Small intestine (tissue), 16 donors: ENCODE measurements at places on chromosomes 3 and 15.

GRCh38 chr3:43759297-43759782, 68.6 kb downstream of the ABHD5 start:
- peak overlapping the region; percentile 87 for H3K27ac ChIP-seq
- no peak overlapping the region for H3K4me3 ChIP-seq
- H3K4me1 ChIP-seq: no peaks in the 10 kb centered on the region
- H3K36me3 ChIP-seq: no peaks in the 10 kb centered on the region
- DNase-seq: no peak
- no peaks in the 10 kb centered on the region for H3K27me3 ChIP-seq

DNA sequence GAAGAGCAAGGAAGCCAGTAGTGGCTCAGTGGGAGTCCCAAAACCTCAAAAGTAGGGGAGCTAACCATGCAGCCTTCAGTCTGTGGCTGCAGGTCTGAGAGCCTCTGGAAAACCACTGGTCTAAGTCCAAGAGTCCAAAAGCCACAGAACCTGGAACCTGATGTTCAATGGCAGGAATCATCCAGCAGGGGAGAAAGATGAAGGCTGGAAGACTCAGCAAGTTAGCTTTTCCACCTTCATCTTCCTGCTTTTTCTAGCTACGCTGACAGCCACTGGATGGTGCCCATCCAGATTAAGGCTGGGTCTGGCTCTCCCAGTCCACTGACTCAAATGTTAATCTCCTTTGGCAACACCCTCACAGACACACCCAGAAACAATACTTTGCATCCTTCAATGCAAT, 626.3 kb downstream of the NAALADL2 start:
- H3K4me1 ChIP-seq: no peaks in the 10 kb centered on the region
- no peak overlapping the region for H3K4me3 ChIP-seq
- no peak for DNase-seq
- no peaks in the 10 kb centered on the region for H3K27me3 ChIP-seq
- H3K36me3 ChIP-seq: no peaks in the 10 kb centered on the region
- no peak overlapping the region for H3K27ac ChIP-seq

GRCh38 chr3:54217828-54218227, 95.5 kb downstream of the CACNA2D3 start:
- H3K27ac ChIP-seq: no peak overlapping the region
- no peaks in the 10 kb centered on the region for H3K4me1 ChIP-seq
- H3K4me3 ChIP-seq: no peak overlapping the region
- DNase-seq: no peak
- H3K36me3 ChIP-seq: no peaks in the 10 kb centered on the region
- no peaks in the 10 kb centered on the region for H3K27me3 ChIP-seq

DNA sequence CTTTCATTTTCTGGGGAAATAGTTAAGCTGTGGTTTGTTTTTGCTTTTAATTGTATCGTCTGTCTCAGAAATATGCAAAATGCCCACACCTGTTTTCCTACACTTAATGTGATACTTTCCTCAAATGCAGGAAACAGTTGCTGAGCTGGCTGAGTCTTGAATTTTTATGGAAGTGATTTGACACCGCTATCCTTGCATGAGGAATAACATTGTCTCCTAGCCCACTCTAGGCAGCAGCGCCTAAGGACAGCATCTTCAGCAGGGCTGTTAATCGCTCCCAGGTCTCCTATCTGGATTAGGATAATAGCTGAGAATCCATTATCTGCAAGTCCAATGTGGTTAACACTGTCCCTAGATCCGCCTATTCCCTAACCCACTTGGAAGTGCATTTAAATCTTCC, 132.6 kb upstream of the NR2E3 start:
- DNase-seq: no peak
- no peaks in the 10 kb centered on the region for H3K36me3 ChIP-seq
- H3K27ac ChIP-seq: no peak overlapping the region
- no peak overlapping the region for H3K4me3 ChIP-seq
- H3K27me3 ChIP-seq: no peaks in the 10 kb centered on the region

- H3K36me3 ChIP-seq: no peaks in the 10 kb centered on the region
- no peak overlapping the region for H3K27ac ChIP-seq
- H3K4me3 ChIP-seq: no peak overlapping the region
- H3K27me3 ChIP-seq: no peaks in the 10 kb centered on the region
- DNase-seq: no peak
Measured at GRCh38 chr3:150128126-150128525, 157.4 kb upstream of the PFN2 start.

- H3K27me3 ChIP-seq: no peaks in the 10 kb centered on the region
- H3K36me3 ChIP-seq: no peaks in the 10 kb centered on the region
- DNase-seq: peak; percentile 69
- peak overlapping the region; percentile 77 for H3K27ac ChIP-seq
Measured at GRCh38 chr15:55897560-55898336, 95.7 kb downstream of the NEDD4 start.

DNA sequence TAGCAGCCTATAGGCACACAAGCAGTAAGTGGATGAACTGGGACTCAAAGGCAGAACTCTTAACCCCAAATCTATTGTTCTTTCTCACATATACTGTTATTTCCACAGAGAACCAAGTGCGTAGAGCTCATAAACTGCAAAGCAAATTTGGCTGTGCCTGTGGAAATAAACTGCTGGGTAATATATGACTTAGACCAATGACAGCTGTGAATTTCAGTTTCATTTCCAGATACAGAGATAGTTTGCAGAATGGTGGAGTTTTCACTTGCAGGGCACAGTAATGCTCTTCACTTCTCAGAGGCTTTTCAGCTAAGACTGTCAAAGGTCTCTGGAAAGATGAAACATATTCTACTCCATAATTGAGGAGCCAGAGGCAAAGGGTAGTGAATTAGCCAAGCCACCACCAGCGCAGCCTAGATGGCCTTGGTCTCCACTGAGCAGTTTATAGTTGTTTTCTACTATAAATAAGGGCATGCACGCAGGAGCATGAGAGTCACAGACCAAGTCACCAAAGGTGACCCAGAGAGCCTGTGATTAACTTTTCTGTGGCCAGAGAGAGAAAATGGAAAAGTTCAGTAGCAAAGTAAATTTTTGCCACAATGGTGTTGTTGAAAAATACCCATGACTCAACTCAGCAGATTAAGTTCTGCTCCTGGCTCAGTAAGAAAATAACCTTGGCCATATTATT, 180.7 kb upstream of the GRM7 start:
- no peaks in the 10 kb centered on the region for H3K36me3 ChIP-seq
- no peak overlapping the region for H3K27ac ChIP-seq
- H3K4me1 ChIP-seq: no peaks in the 10 kb centered on the region
- H3K4me3 ChIP-seq: no peak overlapping the region
- no peaks in the 10 kb centered on the region for H3K27me3 ChIP-seq

DNA sequence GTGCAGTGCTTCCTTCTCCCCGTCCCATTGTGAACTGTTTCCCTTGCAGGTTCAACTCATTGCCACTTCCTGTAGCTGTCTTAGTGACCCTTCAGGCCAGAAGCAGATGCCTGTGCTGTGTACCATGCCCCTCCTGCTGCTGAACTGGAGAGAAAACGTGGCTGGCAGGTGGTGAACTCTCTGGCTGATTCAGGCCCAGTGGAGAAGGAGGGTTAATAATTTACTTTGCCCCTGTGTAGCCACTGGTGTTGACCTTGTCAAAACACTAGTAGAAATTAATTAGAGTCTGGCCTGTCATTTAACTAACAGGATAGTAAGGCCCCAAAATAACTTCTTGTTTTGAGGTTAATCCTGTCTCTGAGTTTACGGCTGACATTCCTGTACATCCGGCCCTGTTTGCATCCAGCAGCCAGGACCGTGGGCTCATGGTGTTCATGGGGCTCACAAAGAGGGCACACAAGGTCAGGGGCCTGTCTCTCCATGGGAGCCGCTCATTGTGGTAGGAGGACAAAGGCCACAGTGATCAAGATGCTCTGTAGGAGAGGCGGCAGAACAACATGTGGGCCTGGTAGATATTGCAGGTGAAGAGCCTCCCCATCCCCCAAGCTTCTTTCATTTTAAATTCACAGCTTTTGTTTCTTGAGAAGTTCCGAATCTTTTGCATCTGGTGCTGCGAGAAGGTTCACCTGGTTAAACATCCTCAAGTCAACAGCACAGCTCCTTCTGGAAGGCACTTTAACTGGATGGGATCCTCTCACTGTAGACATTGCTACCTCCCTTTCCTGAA, 101.6 kb downstream of the CGNL1 start:
- peak; percentile 64 for DNase-seq
- H3K27ac ChIP-seq: peak overlapping the region; percentile 41
- H3K27me3 ChIP-seq: peaks cover 2% of the 10 kb centered on the region
